Inflammatory macrophage treated with lipopolysaccharide for 1 hour (primary cell): ENCODE measurements at places on chromosomes 7 and 10.
A peak's percentile ranks its signal among the peaks of the same experiment; 100 is the strongest.

- no peak for DNase-seq
These were observed 85.8 kb upstream of the ADAM12 start for GRCh38 chr10:126474031-126474430.

DNA sequence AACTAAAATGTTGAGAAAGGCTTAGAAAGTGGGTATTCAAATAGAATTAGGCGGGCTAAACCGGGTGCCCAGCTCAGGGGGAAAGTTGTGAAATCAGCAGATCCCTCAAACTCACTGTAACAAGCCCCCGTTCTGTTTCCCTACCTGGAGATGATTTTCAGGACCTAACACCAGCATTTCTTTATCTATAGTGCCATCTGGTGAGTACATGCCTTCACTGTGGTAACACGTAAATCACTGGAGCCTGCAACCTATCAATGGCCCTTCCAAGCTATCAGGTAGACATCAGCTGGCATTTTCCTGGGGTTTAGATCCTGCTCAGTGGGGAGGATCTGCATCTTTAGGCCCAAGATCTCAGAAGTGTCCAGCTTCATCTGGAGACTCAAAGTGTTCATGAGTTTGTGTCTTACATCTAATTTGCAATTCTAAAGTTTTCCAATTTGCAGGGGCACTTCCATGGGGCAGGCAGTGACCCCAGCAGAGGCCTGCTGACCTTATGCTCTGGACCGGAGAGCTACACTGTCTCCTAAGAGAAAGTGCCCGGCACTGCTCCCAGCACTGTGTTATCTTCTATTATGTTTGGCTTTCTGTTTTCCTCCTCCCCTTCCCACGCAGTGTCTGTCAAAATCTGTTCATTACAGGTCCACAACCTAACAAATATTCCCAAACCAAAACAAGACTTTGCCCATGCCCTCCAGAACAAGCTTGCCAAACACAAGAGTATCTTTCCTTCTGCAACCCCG, 132.5 kb downstream of the LSM5 start:
- no peak for DNase-seq

- peak; percentile 83 for DNase-seq
These were observed 73.3 kb downstream of the PRPF18 start for GRCh38 chr10:13659887-13660550.

DNA sequence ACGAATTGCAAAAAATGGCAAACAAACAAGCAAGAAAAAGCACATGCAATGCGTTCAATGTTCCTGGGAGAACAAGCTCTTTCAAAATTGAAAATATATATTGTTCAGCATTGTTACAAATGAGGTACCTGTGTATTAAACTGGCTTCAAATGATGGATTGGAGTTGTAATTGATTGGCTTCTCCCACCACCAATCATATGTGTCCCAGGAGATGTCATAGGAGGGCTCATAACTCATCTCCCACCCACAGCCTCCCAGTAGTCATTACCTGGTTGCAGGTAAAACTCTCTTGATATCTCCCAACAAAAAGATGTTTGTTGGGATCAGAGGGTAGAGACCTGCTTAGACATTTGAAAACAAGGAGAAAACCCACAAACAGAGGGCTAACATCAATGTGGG, 302.9 kb downstream of the BAMBI start:
- no peak for DNase-seq

DNA sequence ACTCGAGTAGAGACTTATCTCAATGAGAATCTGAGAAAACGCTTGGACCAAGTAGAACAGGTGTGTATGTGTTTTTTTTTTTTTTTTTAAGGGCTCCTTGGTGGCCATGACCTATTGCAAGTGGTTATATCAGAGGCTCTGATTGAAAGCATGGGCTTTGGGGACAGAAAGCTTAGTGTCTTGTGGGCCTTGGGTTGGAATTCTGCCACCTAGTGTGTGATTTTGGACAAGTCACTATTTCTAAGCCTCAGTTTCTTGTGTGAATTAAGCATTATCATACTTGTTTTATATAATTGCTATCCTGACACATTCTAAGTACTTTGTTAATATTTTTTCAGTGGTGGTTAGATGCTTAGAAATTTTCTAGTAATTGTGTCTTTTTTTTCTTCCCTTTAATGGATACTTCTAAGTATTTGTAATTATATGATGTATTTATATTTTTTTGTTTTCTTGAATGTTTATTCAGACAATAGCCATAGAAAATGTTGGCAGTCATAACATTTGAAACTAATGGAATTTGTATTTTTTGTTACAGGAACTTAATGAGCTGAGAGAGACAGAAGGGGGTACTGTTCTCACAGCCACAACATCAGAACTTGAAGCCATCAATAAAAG, 33.1 kb downstream of the SMC3 start:
- DNase-seq: peak; percentile 55

- no peak for DNase-seq
These were observed 97.2 kb downstream of the KAT6B start for GRCh38 chr10:74923556-74923955.

GRCh38 chr7:12895296-12895695, 207.9 kb downstream of the ARL4A start:
- no peak for DNase-seq

DNA sequence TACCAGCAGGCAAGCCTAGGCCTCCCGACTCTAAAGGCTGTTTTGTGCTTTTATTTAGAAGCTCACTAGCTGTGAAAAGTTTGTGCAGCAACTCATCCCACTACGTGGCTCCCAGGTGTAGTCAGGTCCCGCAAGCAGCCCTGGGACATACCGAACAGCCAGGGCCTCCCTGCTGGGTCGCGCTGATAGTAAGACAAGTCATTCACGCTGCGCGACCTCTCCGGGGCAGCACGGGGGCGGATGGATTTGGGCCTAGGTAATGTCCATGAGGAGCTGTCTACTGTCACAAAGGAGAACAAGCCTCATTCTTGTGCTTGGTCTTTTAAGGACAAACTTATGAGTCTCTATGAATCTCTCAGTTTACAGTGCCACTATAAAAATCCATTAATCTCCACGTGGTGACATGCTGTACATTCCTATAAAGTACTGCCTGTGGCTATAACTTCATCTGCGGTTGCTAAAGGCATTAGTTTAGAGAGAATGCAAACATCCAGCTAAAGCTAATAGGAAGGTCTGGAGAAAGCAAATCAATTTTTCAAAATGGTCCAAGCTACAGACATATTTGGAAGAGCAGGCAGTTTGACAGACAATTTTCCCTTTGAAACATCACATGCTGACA, 546.8 kb downstream of the PHTF2 start:
- DNase-seq: no peak

DNA sequence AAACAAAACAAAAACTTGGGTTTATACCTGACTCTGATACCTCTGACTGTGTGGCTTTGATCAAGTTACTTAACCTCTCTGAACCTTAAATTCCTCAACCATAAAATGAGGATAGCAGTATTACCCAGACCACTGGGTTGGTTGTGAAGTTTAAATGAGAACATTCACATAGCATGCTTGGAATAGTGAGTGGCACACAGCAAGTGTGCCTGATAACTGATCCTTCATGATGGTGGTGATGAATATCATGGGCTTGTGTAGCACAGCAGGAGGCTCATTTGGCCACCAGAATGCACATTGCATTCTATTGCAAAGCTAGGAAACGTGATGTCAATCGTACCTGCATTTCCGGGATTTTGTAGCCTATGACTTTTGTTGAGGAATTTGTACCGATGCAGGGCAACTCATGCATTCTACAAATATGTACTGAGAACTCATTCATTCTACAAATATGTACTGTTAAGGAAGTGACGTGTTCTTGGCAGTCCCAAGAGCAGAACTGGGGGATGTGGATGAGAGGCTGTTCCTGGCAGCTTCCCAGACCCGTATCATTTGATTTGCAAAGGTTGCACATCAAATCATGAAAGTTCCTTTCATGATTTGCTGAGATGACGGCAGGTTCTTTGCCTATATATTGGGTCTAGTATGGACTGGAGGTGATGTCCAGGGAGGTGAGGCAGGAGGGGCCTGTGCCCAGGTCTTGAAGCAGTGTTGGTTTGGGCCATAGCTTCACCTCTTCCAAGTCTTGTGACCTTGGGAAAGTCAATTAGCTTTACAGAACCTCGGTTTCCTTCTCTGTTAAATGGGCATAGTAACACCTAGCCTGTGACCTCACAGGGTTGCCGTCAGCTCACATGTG, 94.6 kb upstream of the SMNDC1 start:
- DNase-seq: no peak

DNA sequence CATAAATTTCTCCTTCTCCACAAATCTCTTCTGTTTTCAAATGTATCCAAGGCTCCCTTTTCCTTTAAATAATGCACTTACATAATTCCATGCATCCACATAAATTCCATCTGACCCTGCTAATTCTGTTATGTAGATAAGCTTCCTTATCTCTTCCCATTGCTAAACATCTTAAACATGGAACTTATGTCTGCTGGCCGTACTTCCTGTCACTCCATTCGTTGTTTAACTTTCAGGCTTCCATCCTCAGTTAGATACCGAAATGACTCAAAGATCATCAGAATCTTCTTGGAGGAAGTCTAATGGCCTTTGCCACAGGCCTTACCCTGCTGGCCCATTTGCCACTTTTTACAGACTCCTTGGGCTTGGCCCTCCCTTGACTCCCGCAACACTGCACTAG, 330.9 kb downstream of the GFRA1 start:
- DNase-seq: no peak
